ENCODE measurements at places on chromosomes 16 and 17. TPM values are rescaled to one million over a fixed set of nuclear protein-coding genes. Genes with fewer than 3 reads are reported as not detected.
A peak's percentile ranks its signal among the peaks of the same experiment; 100 is the strongest.

The IGSF6 gene
- total RNA-seq, result 2.9 TPM

The IQCK gene
- total RNA-seq, result 10.2 TPM

The TMEM114 gene
- total RNA-seq, result not detected

The PPP1R1B gene
- 27.3 TPM for total RNA-seq

The SPATA32 gene
- not detected for total RNA-seq

The RPS15A gene
- total RNA-seq, result 1,618 TPM

The TMEM238L gene
- total RNA-seq, result not detected

The GP2 gene
- under 0.01 TPM for total RNA-seq

DNA sequence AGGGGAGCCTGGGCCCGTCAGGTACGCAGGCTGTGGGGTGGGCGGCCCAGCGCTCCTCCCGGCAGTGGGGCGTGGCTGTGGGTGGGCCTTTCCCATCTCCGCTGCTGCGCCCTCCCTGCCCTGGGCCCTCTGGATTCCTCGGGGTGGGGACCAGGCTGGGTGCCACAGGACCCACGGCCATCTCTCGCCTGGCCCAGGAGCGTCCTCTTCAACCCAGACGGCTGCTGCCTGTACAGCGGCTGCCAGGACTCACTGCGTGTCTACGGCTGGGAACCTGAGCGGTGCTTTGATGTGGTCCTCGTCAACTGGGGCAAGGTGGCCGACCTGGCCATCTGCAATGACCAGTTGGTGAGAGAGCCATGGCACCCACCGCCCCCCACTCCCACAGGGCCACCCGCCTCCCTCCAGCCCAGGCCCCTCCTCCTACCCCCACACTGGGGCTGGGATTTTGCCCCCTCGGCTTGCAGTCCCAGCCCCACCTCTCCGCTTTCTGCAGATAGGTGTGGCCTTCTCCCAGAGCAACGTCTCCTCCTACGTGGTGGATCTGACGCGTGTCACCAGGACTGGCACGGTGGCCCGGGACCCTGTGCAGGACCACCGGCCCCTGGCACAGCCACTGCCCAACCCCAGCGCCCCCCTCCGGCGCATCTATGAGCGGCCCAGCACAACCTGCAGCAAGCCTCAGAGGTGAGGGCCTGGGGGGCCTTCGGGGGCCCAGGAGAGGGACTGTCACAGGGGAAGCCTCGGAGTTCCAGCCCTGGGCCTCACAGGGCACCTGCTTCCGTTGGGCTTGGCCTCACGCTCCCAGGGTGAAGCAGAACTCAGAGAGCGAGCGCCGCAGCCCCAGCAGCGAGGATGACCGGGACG, 17.2 kb downstream of the KATNB1 start:
- no peak for DNase-seq

DNA sequence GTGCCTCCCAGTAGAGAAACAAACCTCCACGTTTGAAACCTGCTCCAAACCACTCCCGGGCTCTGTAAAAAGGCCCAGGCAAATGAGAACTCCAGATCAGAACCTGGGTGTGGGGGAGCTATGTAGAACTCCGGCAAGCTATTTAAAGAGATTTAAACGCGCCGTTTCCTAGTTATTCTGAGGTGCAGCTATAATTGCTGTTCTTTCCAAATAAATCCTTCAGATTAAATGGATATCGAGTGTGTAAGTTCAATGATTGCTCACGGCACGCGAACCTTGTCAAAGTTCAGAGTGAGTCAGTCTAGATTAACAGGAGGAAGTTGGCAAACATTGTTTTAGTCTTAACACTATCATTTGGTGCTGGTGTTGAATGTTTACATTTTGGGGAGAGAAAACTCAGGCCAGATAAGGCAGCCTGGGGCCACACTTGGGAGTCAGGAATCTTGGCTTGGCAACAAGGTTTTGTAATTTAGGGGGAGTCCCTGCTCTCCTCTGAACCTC, 92.9 kb upstream of the SALL1 start:
- no peak for DNase-seq

DNA sequence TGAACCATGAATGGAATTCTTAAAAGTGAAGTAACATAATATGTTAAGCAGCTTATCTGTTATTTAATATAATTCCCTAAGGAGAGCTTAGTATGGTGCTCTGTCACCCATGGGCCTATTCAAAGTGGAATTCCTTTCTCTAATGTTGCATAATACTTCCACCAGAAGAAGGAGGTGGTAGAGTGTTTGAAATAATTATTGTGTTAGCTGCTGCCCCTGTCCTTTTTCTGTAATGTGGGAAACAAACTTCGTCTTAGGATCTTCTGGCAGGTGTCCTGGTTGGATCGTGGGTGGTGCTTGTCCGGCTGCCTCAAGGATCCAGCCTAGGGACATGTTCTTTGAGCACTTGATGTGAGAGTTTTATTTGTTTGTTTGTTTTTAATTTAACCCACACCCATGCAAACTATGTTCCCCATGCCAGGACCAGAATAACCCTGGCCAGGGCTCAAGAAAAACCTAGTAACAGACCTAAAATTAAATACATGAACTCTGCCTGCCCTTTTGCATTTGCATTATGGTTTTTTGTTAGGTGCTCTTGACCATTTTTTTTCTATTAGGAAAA, 46.1 kb downstream of the ZNRF1 start:
- no peak for DNase-seq

GRCh38 chr16:46839986-46840443, 9.0 kb upstream of the C16orf87 start:
- no peak for DNase-seq

GRCh38 chr17:21157586-21158370, 31.0 kb downstream of the DHRS7B start:
- DNase-seq, result no peak

DNA sequence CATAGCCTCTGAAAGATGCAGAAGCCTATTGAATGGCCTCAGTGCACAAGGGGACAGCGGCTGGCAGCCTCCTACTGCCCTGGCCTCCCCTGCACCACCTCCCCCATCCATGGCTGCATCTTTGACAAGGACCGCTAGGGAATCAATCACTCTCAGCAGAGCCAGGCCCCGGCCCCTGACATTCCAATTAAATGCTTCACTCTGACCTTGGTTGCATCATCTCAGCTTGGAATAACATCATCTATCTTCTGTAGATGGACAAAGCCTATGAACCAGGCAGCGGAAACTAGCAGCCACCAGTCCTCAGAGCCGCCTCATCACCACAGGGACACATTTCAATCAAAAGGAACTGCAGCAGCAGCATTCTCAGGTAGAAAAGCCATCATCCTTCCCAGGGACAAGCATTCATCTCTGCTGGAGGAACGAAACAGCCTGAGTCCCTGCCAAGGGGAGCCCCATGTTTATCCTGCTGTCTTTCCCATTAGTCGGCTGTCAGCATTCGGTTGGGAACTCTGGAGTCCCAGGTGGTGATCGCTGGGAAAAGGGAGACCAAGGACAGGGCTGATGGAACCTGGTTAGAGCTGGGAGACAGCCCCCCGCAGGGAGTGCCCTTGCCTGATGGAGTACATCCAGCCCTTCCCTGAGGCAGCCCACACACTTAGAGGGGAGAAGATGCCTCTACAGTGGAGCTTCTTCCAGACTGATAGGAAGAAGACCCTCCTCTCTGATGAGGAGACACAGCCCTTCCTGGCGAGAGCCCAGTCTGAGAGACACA, 11.5 kb upstream of the TMEM132E start:
- DNase-seq, result no peak

GRCh38 chr16:59601452-59601851, 867.3 kb upstream of the GOT2 start:
- peak; percentile 4 for DNase-seq

- no peak for DNase-seq
Measured at GRCh38 chr17:43967251-43967875, 13.6 kb upstream of the PYY start.

DNA sequence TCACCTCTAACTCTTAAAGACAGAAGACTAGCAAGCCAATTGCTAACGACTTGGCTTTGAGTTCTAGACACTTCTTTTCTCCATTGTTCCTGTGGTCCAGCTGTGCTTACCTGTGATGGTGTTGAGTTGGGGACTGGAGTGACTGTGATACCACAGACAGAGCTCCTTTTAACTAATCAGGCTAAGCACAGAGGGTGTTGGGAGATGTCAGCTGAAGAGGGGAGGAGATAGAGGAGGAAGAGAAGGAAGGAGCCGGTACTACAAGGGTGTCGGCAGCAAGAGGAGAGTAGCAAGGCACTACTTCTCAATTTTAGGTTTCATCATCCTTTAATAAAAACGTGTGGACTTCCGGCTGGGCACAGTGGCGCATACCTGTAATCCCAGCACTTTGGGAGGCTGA, 5.1 kb upstream of the MYO1D start:
- DNase-seq, result no peak

DNA sequence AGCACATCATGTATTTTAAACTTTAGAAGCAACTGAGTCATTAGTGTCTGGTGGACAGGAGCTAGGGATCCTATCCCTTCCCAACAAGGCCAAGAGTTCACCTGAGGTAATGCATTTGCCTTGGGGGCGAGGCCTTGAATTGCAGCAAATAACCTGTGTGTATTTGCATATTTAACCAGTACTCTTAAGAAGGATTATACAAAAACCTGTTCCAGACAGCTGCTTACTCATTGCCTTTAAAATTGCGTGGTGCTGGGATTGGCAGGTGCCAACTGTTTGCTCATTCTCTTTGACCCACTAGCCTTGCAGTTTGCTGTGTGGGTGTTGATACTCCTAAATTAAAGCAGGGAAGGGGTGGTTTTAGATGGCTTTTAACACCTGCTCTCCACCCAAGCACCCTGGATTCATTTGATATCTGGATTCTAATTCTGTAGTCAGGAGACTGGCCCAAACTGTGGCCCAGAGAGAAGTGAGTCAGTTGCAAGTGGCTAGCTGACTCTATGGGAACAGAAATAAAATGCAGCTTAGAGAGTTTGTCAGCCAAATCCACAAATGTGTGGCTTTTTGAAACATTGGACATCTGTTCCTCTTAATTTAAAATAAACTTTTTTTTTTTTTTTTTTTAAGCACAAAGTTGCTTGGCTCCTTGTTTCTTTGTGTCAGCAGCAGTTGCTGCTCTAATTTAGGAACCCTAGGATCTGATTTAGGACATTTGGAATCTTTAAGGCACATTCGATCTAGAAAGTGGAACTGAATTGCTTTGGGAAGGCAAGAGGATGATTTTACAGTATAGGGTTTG, 46.9 kb downstream of the TUBD1 start:
- DNase-seq, result no peak

- no peak for DNase-seq
Measured at GRCh38 chr17:63407741-63408330, 38.3 kb downstream of the CYB561 start.

- no peak for DNase-seq
Measured at GRCh38 chr17:48734333-48735061, 5.9 kb upstream of the HOXB13 start.

DNA sequence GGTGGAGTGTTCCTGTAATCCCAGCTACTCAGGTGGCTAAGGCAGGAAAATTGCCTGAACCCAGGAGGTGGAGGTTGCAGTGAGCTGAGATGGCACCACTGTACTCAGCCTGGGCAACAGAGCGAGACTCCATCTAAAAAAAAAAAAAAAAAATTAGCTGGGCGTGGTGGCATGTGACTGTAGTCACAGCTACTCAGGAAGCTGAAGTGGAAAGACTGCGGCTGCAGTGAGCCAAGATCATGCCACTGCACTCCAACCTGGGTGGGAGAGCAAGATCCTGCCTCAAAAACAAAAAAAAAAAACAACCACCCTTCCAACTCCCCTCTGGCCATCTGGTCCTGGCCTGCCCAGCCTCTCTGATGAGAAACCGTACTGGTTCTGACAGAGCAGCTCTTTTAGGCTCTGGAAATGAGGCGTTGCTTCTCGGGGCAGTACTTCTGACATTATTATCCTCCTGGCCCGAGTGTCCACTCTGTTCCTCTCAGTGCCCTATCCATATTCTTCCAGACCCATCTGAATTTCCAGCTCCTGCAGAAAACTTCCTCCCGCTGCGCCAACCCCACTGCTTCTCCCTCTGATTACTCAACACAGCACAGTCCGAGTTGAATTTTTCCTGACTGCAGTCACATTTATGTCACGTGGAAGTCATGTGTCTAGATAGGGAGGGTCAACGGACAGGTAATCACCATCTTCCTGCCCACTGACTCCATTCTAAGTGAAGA, 13.3 kb downstream of the GGA2 start:
- DNase-seq, result no peak

- no peak for DNase-seq
Measured at GRCh38 chr16:55384288-55385247, 60.6 kb downstream of the IRX6 start.

DNA sequence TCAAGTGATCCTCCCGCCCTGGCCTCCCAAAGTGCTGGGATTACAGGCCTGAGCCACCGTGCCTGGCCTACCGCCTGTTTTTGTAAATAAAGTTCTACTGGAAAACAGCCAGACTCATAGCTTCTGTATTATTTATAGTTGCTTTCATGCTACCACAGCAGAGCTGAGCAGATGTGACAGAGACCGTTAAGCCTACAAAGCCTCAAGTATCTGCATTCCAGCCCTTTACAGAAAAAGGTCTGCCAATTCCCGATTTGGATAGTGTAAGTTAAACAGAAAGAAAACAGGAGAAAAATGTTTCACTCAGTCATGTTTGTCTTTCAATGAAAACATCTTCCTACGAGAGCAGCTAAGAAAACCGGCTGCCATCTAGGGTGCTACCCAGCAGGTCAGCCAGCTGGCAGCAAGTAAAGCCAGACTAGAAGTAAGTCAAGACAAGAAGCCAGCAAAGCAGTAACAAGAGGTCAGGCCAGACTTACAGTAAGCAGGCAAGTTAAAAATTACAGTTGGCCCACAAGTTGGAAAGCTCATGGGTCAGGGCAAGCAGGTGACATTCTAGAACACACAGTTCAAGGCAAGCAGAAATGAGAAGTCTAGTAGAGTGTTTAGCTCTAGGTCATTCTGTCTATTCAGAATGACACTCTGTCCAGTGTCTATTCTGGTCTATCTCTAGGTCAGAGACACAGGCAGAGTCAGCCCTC, 17.7 kb downstream of the NCBP3 start:
- no peak for DNase-seq

DNA sequence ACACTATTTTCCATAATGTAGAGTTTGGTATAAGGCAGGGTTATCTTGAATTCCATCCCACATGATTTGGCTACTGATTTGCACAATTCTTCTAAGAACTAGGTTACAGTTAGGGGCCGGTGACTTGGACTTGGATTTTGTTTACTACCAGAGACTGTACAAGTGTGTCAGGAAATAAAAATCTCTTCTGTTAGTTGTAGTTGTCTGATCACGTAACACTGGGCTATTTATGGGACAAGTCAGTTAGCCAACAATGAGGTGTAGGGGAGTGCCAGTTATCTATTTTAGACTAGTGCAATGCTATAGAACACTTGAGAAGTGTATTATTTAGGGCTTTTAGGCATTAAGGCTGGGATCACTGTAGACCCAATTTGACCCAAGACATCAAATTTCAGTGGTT, 39.7 kb upstream of the GHDC start:
- no peak for DNase-seq

DNA sequence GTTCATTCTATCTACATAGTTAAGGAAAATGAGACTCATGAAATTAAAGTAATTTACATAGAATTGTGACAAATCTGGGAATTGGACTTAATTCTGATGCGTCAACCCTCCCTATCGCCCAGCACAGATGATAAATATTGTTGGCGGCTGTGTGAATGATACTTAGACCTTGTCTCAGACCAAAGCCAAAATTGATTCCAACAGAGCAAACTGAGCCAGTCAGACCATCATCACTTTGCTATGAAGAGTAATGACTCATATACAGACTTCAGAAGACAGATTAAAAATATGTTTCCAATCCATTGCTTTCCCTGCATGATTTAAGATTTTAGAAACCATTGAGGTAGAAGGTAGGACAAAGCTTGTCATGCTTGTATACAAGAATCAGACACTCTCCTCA, 1156.7 kb upstream of the CDH8 start:
- no peak for DNase-seq
